Uterus (tissue), 4 donors: ENCODE measurements at places on chromosomes 1 and 21.

GRCh38 chr1:247538561-247538960, 2.3 kb upstream of the OR2C3 start:
- H3K27ac ChIP-seq = no peak overlapping the region
- no peaks in the 10 kb centered on the region for H3K36me3 ChIP-seq
- DNase-seq = no peak
- no peaks in the 10 kb centered on the region for H3K4me1 ChIP-seq
- H3K4me3 ChIP-seq = no peak overlapping the region

- no peak for DNase-seq
- no peak overlapping the region for H3K4me3 ChIP-seq
- H3K4me1 ChIP-seq = no peaks in the 10 kb centered on the region
- no peaks in the 10 kb centered on the region for H3K36me3 ChIP-seq
These were observed 141.1 kb upstream of the SAMSN1 start for GRCh38 chr21:14687268-14687625.

DNA sequence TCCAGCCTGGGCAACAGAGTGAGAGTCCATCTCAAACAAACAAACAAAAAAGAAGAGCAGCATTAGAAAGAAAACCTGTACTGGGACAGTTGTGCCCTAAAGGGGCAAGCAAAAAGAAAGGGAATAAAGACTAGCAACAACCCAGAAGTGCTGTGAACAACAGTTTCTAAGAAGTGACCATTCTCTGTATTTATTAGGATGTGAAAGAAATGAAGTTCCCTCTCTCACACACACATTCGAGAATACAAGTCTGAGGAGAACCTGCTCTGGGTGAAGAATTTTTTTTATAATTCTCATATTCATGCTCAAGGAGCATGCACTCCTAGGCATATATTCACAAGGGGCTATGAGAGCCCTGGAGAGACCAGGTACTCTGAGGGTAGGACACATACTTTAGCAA, 59.5 kb upstream of the LRRC8D start:
- H3K4me3 ChIP-seq = no peak overlapping the region
- DNase-seq = no peak

- no peaks in the 10 kb centered on the region for H3K27me3 ChIP-seq
- H3K4me1 ChIP-seq = no peaks in the 10 kb centered on the region
- H3K4me3 ChIP-seq = no peak overlapping the region
These were observed 185.6 kb downstream of the CLEC20A start for GRCh38 chr1:178311164-178311563.

DNA sequence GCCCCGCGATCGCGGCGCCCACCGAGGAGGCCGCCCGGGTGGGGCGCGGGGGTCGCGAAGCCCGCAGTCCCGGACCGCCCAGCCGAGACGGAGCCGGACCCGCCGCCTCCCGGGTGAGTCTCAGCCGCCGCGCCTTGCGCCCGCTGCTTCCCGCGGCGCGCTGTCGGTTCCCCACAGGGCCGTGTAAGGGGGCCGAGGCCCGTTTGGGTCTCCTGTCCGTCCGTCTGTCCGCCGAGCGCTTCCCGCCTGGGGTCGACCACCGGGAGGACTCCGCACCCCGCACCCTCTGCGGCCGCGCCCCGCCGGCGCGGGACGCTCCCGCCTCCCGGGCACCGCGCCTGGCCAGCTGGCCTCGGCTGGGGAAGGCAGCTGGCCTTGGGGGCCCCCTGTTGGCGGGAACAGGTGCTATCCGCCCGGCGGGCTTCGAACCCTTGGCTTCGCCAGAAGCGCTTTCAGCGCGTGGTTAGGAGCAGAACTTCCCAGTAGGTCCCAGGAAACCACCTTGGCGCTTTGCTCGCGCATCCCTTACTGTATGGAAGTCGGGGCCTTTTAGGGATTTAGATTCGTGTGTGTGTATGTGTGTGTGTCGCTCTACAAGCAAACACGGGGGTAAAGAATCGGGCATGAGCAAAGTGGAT, 414 bp downstream of the TMEM51 start:
- no peaks in the 10 kb centered on the region for H3K27me3 ChIP-seq
- H3K36me3 ChIP-seq = no peaks in the 10 kb centered on the region
- H3K27ac ChIP-seq = peak overlapping the region; percentile 69
- peak overlapping the region; percentile 58 for H3K4me3 ChIP-seq

DNA sequence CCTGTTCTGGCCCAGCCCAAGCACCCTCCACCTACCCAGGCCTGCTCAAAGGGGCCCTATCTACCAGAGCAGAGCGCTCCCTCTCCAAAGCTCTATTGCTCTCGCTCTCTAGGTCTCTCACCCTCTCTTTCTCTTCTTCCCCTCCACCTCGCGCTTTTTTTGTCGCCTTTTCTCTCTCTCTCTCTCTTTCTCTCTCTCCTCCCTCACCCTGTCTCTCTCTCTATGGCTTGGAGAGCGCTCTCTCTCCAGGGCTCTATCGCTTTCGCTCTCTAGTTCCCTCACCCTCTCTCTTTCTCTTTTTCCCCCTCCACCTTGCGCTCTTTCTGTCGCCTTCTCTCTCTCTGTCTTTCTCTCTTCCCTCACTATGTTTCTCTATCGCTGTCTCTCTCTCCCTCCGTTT, 3.4 kb upstream of the ZNF678 start:
- H3K4me3 ChIP-seq = no peak overlapping the region
- no peaks in the 10 kb centered on the region for H3K27me3 ChIP-seq
- H3K36me3 ChIP-seq = no peaks in the 10 kb centered on the region
- H3K27ac ChIP-seq = no peak overlapping the region
- no peak for DNase-seq

GRCh38 chr1:175536369-175536768, 207.0 kb downstream of the TNR start:
- H3K4me1 ChIP-seq = no peaks in the 10 kb centered on the region
- no peak for DNase-seq
- no peak overlapping the region for H3K4me3 ChIP-seq

DNA sequence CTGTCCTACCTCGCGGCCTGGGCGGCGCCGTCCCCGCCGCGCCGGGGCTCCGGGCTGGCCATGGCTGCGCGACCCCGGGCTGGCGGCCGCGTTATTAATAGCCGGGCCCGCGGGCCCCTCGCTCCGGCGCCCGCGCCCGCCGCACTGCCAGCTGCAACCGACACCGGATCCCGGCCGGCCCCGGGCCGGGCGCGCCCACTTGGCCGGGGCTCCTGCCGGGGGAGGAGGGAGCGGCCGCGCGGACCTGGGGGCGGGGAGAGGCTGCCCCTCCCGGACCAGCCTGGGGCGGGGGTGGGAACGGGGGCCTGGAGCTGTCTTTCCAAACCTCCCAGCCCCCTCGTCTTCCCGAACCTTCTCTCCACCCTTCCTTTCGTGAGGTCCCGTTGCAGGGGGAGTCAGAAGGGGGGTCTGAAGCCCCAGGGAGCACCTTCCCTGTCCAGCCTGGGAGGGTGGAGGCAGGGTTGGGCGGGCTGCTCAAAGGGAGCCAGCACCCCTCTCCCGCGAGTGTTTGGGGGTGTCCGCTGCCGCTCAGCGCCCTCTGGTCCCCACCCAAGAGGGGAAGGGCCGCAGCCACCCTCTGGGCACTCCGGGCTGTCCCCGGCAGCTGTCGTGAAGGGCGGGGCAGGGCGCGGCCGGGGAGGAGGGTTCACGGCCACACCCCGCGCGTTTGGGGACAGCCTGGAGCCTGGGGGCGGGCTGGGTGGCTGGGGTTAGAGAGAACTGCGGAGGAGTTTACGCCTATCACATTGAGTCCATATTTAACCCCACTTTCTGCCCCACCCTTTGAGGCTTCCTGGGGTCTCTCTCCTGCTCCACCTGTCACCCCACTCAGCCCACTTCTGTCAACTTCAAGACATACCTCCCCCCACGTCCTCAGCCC, at the start of gene SYNC:
Gene SYNC, minus strand, starts transcription at position 172 of the 880 bp plus-strand sequence. Its CDS starts 110 bp downstream, at position 62.
- H3K4me1 ChIP-seq = peaks cover 5% of the 10 kb centered on the region
- H3K27me3 ChIP-seq = no peaks in the 10 kb centered on the region
- DNase-seq = peak; percentile 77
- H3K27ac ChIP-seq = peak within 1 kb of the TSS; percentile 89
- H3K4me3 ChIP-seq = peak within 1 kb of the TSS; percentile 38

DNA sequence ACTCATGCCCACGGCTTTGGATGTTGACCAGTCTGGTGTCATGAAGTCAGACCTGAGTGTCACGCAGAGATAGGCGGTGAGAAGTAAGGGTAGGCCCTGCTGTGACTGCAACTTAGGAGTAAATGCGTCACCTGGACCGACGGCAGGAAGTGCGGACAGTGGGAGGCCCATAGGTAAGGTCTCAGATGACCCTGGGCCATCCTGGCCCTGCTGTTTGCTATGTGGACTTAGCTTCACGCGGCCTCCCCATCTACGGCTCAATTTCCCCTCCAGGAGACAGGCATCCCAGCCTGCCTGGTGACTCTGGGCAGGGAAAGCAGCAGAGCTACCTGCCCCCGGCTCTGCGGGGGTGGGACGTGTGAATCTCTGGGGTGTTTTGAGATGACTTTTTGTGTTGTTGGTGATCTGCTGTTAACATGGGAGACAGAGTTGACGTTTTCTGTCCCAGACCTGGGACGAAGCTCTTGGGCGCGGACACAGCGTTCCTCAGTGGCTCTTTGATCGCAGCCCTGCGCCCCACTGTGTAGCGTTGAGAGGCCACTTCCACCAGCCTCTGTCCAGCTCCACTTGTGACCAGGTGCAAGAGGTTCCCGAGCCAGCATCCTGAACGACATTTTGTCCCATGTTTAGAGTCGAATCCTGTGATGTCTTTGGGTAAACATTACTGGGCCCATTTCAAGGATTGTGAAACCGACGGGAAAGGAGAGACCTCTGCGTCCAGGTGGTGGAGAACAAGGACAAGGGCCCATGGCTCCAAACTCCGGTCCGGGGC, 39.9 kb downstream of the CRYAA start:
- H3K4me3 ChIP-seq = no peak overlapping the region
- no peaks in the 10 kb centered on the region for H3K27me3 ChIP-seq
- no peaks in the 10 kb centered on the region for H3K4me1 ChIP-seq
